PC-9 (cell line): ENCODE measurements at places on chromosomes 7 and 10. TPM values are rescaled to one million over a fixed set of nuclear protein-coding genes. Genes with fewer than 3 reads are reported as not detected.

GRCh38 chr7:44387389-44387788 is 62.0 kb upstream of the CAMK2B start:
- no peak overlapping the region for H3K4me3 ChIP-seq
- no peaks in the 10 kb centered on the region for H3K4me1 ChIP-seq
- no peaks in the 10 kb centered on the region for H3K27me3 ChIP-seq
- no peak for DNase-seq
- peaks cover 15% of the 10 kb centered on the region; the same call in 1 of the 2 replicates for H3K36me3 ChIP-seq

- no peaks in the 10 kb centered on the region for H3K36me3 ChIP-seq
- 0 out of 2 replicates have a peak, but pooled peaks cover 5% of the 10 kb centered on the region for H3K4me1 ChIP-seq
- peak; percentile 58 for DNase-seq
Observed at GRCh38 chr10:32413513-32413912, 32.4 kb upstream of the CCDC7 start.

GRCh38 chr10:128047991-128048818 is 78.0 kb downstream of the MKI67 start:
- DNase-seq: no peak
- no peak overlapping the region for H3K4me3 ChIP-seq
- H3K27me3 ChIP-seq: no peaks in the 10 kb centered on the region
- no peaks in the 10 kb centered on the region for H3K36me3 ChIP-seq
- H3K27ac ChIP-seq: peak overlapping the region; percentile 11; the same call in 1 of the 2 replicates
- H3K4me1 ChIP-seq: 0 out of 2 replicates have a peak, but pooled peaks cover 11% of the 10 kb centered on the region

ETV1 gene
- 4.3 and 9.0 TPM in 2 replicates for total RNA-seq

CADPS2 gene
- 9.9 and 11.9 TPM in 2 replicates for total RNA-seq

GRCh38 chr10:43921478-43921877 is 272.8 kb upstream of the ZNF32 start:
- H3K36me3 ChIP-seq: no peaks in the 10 kb centered on the region
- no peaks in the 10 kb centered on the region for H3K4me1 ChIP-seq
- no peak for DNase-seq
- H3K4me3 ChIP-seq: no peak overlapping the region

DNA sequence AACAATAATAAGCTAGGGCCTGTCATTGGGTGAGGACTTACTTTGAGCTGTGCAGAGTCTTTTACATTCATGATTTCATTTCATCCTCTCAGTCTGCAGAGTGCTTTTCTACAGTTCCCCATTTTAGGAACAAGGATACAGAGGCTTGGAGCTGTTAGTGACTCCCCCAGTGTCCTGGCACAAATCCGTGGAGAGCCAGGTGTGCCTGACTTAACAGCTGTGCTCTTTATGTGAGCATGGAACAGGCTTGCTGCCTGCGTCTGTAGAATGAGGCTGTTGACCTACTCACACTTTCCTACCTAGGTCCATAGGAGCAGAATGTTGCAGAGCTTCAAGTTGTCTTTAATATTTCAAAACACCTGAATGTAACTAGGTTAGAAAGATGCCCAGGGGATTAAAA is 50.4 kb upstream of the BTBD16 start:
- no peak for DNase-seq
- H3K36me3 ChIP-seq: no peaks in the 10 kb centered on the region
- no peaks in the 10 kb centered on the region for H3K27me3 ChIP-seq

ATOH7 gene
- not detected in 2 replicates for total RNA-seq

ZPBP gene
- not detected in 2 replicates for total RNA-seq

BHLHA15 gene
- total RNA-seq: 0.53 and 0.79 TPM in 2 replicates

DNA sequence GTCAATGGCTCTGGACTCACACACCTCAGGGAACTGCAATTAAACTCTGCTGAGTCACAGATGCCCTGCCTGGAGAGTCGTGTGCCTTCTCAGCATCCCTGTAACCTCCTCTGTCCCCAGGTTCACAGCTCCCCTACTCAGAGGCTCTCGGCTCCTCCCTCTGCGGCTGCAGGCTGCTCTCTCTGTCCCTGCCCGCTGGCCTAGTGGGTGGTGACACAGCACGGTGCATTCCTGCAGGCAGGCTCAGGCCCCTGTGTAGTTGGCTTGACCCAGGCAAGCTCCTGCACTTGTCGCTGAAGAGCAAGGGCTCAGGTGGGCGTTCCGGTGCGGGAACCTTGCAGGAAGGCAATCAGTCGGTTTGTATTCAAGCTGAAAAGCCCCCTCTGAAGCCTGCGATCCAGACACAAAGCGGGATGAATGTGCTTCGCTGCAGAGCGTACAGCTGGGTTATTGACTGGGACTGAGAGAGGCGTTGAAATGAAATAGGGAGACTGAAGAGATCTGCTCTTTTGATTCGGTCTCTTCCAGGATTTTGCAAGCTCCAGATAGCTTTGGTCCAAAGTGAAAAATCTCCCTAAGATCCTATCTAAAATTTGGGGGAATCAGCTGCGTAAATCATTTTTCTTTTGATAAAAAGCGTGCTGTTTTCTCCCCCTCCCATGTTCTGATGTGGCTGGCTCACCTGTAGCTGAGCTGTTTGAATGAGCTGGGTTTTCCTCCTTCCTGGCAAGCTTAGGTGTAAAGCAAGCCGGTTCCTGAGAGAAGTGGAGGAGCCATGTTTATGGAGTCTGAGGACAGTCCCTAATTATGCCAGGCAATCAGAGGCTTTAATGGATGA is 208.7 kb upstream of the PHYHIPL start:
- no peak overlapping the region for H3K4me3 ChIP-seq
- H3K27me3 ChIP-seq: no peaks in the 10 kb centered on the region
- H3K4me1 ChIP-seq: 0 out of 2 replicates have a peak, but pooled peaks cover 8% of the 10 kb centered on the region
- H3K36me3 ChIP-seq: no peaks in the 10 kb centered on the region

GRCh38 chr7:494906-495305 is 24.7 kb downstream of the PDGFA start:
- H3K27ac ChIP-seq: no peak overlapping the region
- H3K4me1 ChIP-seq: no peaks in the 10 kb centered on the region
- H3K4me3 ChIP-seq: no peak overlapping the region

ZRANB1 gene
- total RNA-seq: 9.9 and 10.9 TPM in 2 replicates

DNA sequence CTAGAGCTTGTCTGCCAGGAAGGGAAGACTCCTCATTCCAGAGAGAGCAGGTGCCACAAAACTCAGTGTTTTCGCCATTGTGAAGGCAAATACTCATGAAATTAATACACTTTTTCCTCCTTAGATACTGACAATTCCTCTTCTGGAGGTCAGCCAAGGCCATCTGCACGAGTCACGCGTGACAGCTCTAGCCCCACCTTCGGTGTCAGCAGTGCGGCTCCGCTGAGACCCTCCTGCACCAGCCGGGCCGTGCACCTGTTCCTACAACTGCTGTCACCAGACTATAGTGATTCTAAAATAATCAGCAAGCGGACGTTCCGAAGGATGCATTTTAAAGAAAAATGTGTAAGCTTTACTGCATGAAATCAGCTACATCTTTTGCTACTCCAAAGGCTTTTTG is 127.7 kb downstream of the DIP2C start:
- no peaks in the 10 kb centered on the region for H3K4me1 ChIP-seq
- DNase-seq: no peak
- no peak overlapping the region for H3K27ac ChIP-seq
- peaks cover 62% of the 10 kb centered on the region for H3K27me3 ChIP-seq
- H3K4me3 ChIP-seq: no peak overlapping the region

CACNA2D1 gene
- 2.5 and 3.2 TPM in 2 replicates for total RNA-seq

HPSE2 gene
- total RNA-seq: not detected in 2 replicates

HMX2 gene
- not detected in 2 replicates for total RNA-seq

DNA sequence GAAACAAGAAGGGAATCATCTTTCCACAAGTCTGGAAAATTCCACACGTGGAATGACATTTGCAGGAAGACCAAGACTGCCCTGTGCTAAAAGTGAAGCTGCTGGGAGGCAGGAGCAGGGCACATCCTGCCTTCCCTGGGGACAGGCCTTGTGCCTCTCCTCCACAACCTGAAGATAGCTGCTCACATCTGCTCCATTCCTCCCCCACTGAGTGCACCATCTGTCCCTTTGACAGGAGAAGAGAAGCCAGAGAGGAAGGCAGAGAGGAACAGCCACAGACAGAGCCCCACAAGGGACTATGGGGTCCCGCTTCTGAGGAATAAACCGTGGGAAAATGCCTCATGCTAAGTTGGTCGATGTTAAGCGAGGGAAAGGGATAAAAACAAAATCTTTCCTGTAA is 15.9 kb upstream of the FAM171A1 start:
- no peaks in the 10 kb centered on the region for H3K36me3 ChIP-seq
- H3K27ac ChIP-seq: no peak overlapping the region
- H3K4me3 ChIP-seq: no peak overlapping the region
- H3K27me3 ChIP-seq: peaks cover 58% of the 10 kb centered on the region
- no peaks in the 10 kb centered on the region for H3K4me1 ChIP-seq

GRCh38 chr10:106618646-106619045 is 545.9 kb downstream of the SORCS1 start:
- H3K36me3 ChIP-seq: no peaks in the 10 kb centered on the region
- no peaks in the 10 kb centered on the region for H3K27me3 ChIP-seq
- DNase-seq: no peak
- H3K27ac ChIP-seq: no peak overlapping the region

GRCh38 chr10:176677-177076 is 41.4 kb downstream of the ZMYND11 start:
- H3K4me3 ChIP-seq: no peak overlapping the region
- DNase-seq: no peak
- no peaks in the 10 kb centered on the region for H3K4me1 ChIP-seq
- H3K36me3 ChIP-seq: no peaks in the 10 kb centered on the region
- no peak overlapping the region for H3K27ac ChIP-seq
- no peaks in the 10 kb centered on the region for H3K27me3 ChIP-seq

DNA sequence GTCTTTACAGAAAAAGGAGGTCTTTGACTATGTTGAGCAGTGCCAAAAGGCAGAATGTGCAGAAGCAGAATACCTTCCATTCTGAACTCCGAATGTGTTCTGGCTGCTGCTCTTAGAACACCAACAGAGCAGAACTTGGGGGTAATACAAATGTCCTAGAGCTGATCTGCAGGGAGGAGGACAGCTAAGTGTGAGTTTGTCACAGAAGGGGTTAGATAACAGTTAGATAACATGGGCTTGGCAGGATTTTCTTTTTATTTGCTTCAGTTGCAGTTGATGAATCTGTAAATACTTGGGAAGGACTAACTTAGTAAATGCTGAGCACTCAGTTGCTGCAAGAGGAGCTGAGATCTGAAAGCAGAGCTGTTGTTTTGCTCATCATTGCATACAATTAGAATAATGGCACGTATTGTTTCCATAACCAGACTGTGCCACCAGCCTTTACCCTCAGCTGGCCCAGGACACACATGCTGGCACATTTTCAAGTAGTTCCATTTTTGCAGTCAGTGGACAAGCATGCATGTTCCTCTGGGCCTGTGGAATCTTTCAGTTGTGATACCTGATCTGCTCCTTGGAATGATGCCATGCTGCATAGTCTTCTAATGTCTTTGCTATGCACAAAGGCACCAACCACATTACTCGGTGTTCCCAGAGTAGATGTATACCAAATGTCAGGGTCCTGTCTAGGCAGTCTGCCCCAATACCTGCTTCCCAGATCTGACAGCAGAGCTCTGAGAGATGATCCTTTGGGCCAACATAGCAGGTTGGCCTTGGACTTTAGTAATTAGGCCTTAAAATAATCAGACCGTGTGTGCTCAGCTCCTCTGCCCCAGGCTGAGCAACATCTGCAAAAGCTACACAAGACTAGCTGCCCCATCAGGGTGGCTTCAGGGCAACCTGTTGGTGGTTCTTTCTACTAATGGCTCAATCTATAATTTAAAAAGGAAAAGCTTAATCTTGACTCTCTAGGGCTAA is 55.7 kb downstream of the GSDME start:
- no peaks in the 10 kb centered on the region for H3K36me3 ChIP-seq
- H3K27me3 ChIP-seq: no peaks in the 10 kb centered on the region
- H3K27ac ChIP-seq: no peak overlapping the region
- H3K4me1 ChIP-seq: peaks cover 12% of the 10 kb centered on the region

DNA sequence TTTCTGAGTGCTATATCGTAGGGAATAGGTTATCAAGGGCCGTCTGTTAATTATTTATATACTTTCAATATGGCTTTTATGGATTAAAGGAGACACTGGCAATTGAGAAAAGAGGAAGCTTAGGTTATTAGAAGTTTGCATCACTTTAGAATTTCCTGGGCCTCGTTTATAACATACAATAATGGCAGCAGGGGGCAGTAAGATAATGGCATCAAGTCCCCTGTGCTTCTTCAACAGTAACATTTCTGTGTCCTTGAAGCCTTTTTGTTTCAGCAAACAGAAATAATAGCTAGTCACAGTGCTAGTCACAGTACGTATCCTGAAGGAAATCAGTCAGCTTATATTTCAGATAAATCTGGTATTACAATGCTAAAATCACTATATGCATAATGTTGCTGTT is 41.9 kb downstream of the SPAM1 start:
- no peaks in the 10 kb centered on the region for H3K27me3 ChIP-seq
- H3K27ac ChIP-seq: no peak overlapping the region
- no peak overlapping the region for H3K4me3 ChIP-seq

CUBN gene
- total RNA-seq: 0.07 and 0.28 TPM in 2 replicates

- H3K27ac ChIP-seq: no peak overlapping the region
- H3K36me3 ChIP-seq: no peaks in the 10 kb centered on the region
- H3K27me3 ChIP-seq: no peaks in the 10 kb centered on the region
Observed at GRCh38 chr10:27865221-27865635, 119.6 kb upstream of the MKX start.

DNA sequence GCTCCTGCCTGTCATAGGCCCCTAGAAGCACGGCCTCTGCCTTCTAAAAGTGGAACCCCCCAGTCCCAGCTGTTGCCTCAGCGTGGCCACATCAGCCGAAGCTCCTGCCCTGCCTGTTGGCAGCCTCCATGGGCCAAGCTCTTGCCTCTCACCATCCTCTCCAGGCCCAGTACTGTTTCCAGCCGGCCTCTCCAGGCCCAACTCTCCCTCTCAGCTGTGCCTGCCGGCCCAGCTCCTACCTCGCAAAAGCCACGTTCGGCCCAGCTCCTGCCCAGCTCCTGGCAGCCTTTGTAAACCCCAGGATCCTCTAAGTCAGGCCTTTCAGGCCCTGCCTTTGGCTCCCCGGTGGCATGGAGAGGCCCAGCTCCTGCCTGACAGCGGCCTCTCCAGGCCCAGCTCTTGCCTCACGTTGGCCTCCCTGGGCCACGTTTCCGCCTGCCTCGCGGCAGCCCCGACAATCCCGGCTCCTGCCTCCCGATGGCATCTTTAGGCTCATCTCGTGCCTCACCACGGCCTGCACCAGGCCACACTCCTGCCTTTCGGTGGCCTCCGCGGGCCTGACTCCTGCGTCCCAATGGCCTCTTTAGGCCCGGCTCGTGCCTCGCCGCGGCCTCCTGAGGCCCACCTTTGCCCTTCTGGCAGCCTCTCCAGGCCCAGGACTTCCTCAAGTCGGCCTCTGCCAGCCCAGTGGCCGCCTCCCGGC is 17.5 kb upstream of the TMEM248 start:
- no peaks in the 10 kb centered on the region for H3K4me1 ChIP-seq
- no peaks in the 10 kb centered on the region for H3K27me3 ChIP-seq
- H3K27ac ChIP-seq: no peak overlapping the region
- no peaks in the 10 kb centered on the region for H3K36me3 ChIP-seq
- no peak overlapping the region for H3K4me3 ChIP-seq

CYP3A5 gene
- total RNA-seq: 2.0 and 3.2 TPM in 2 replicates

DNA sequence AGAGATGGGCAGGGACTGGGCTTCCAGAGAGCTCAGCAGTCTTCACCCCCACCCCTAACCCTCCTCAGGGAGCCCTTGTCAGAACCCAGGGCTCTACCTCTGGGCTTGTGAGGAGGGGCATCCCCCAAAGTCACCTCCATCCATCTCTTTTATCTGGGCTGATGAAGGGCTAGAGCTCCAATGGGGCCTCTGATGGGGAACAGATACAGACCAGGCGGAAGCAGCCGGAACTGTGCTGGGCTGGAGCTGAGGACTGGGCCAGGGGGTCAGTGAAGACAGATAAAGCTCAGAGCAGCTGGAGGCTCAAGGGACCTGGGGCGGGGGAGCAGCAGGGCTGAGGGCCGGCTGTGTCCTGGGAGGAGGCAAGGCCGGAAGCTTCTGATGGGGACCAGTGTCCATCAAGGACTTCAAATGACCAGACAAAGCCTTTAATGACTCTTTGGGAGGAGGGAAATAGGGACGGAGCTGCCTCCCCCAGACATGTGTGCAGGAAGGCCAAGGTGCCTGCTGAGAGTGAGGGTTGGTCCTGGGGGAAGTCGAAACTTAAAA is 10.2 kb downstream of the KAZALD1 start:
- no peaks in the 10 kb centered on the region for H3K4me1 ChIP-seq
- H3K27me3 ChIP-seq: peaks cover 18% of the 10 kb centered on the region; the same call in 1 of the 2 replicates
- H3K36me3 ChIP-seq: no peaks in the 10 kb centered on the region
- no peak overlapping the region for H3K4me3 ChIP-seq
- no peak for DNase-seq
